Effector CD4-positive, alpha-beta T cell (primary cell): ENCODE measurements at places on chromosomes 7 and 10.

DNA sequence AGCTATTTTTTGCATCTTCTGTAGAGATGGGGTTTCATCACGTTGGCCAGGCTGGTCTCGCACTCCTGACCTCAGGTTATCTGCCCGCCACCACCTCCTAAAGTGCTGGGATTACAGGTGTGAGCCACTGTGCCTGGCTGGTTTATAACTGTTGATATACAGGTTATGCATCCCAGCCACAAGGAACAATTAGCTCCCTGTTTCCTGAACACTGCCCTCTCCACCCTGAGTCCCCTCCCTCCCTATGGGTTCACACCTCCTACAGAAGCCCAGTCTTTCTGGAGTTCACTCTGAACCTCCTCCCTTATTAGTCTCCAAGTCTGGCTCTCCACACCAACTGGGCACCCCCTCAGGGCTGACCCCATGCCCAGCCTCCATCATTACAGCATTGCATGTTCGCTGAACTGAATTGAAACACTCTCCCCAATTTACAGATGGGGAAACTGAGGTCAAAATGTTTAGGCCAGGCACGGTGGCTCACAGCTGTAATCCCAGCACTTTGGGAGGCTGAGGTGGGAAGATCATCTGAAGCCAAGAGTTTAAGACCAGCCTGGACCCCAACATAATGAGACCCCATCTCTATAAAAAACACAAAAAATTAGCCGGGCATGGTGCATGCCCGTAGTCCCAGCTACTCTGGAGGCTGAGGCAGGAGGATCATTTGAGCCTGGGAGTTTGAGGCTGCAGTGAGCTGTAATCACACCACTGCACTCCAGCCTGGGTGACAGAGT is 1.7 kb upstream of the CLIP2 start:
- DNase-seq, result no peak

DNA sequence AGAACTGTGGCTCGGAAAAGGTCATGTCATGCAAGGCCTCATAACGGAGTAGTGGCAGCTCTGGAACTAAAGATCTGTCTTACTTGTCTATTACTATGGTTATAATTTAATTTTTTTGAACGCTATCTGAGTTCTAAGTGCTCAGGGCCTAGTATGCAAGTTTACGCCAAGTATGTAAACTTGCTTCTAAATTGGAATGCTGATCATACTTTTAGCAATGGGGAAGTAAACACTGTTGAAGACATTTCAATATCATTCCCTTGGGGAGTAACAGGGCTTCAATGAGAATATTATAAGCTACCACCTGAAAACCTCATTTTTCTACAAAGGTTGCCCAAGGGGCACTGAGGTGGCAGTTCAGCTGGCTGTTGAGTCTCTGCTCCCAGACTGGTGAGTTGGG is 69.5 kb upstream of the NFKB2 start:
- no peak for DNase-seq

- DNase-seq, result no peak
These were observed 108.1 kb downstream of the ANLN start for GRCh38 chr7:36497775-36498174.

GRCh38 chr7:2554661-2555111 is 638 bp downstream of the BRAT1 start:
- no peak for DNase-seq

- DNase-seq, result no peak
These were observed 365.7 kb upstream of the LRGUK start for GRCh38 chr7:133761443-133761842.

DNA sequence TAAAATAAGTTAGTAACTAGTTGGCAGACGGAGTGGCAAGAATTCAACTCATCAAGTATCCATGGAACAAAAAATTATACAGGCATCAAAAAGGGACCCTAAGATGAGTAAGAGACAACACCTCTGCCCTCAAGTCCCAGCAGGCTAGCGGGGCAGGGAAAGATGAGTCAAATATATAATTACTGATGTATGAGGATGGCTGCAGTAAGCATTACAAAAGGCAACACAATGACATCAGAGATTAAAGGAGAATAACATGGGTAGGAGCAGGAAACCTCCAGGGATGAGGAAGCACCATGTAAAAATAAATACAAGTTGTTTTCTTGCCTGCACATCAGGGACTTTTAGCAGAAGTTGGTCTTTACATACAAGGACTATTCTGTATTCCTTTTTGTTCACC is 49.4 kb downstream of the SCRN1 start:
- no peak for DNase-seq

DNA sequence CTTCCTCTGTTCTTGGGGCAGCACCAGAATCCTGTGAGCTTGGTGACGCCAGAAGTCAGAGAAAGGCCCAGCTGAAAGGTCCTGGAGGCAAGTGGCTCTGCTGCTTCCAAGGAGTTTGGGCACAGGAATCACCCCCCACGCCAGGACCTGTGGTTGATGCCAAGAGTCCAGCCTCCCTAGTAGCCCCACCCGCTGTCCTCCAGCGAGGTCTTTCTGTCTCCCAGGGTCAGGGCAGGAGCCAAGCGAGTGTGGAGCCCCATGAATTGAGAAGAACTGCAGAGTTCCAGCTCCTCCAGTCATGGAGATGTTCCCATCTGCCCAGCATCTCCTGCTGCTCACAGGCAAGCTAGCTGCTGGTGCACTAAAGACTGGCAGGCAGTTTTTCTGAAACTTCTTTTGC is 631.7 kb upstream of the MGMT start:
- no peak for DNase-seq
